Temporal lobe (tissue), 4 donors: ENCODE measurements at places on chromosomes 6 and 20. TPM values are rescaled to one million over a fixed set of nuclear protein-coding genes. Genes with fewer than 3 reads are reported as not detected.

The NT5E gene
- 6.9 TPM for total RNA-seq

The CALHM5 gene
- 0.25 TPM for total RNA-seq

The ECT2L gene
- total RNA-seq, result 0.98 TPM

The RFX6 gene
- not detected for total RNA-seq

The ENPP3 gene
- total RNA-seq, result 0.25 TPM

The GSTA1 gene
- total RNA-seq, result not detected

The TREM2 gene
- total RNA-seq, result 3.0 TPM
